Activated CD4-positive, alpha-beta T cell treated with anti-CD3 and anti-CD28 coated beads, Interleukin-2, amount 10 ng/mL, durations not matched to agents 7 days and 5 days (primary cell): ENCODE measurements at places on chromosomes 7 and 10. TPM values are rescaled to one million over a fixed set of nuclear protein-coding genes. Genes with fewer than 3 reads are reported as not detected.

ATP5MK gene
- total RNA-seq = 260 TPM

GCK gene
- not detected for total RNA-seq

SLC39A12 gene
- total RNA-seq = not detected

AQP1 gene
- 0.21 TPM for total RNA-seq

RAMP3 gene
- total RNA-seq = not detected

HMX3 gene
- not detected for total RNA-seq

TMEM225B gene
- 1.2 TPM for total RNA-seq

GOT1 gene
- 26.1 TPM for total RNA-seq

BTBD16 gene
- total RNA-seq = not detected

FAM13C gene
- total RNA-seq = not detected

UTF1 gene
- total RNA-seq = not detected

RBP3 gene
- total RNA-seq = not detected

AMZ1 gene
- total RNA-seq = 0.05 TPM

CACNA2D1 gene
- not detected for total RNA-seq

HOXA4 gene
- not detected for total RNA-seq

LRRTM3 gene
- total RNA-seq = not detected

SEPTIN7 gene
- total RNA-seq = 293 TPM

AKR1C2 gene
- not detected for total RNA-seq

EEPD1 gene
- total RNA-seq = 11.9 TPM

TFPI2 gene
- total RNA-seq = not detected

HYAL4 gene
- 0.10 TPM for total RNA-seq

GJD4 gene
- total RNA-seq = not detected

FBXO24 gene
- total RNA-seq = 1.5 TPM

VSTM4 gene
- total RNA-seq = 0.12 TPM

MMP21 gene
- 0.10 TPM for total RNA-seq

PRPS1L1 gene
- total RNA-seq = not detected

PRF1 gene
- total RNA-seq = 99.9 TPM

SPDYE9 gene
- total RNA-seq = not detected

CYP3A5 gene
- total RNA-seq = not detected

GNAT3 gene
- not detected for total RNA-seq

AASS gene
- total RNA-seq = 0.84 TPM

ZNF804B gene
- total RNA-seq = not detected

ZNF503 gene
- 0.07 TPM for total RNA-seq

EPDR1 gene
- total RNA-seq = 0.87 TPM

SLC35B4 gene
- 18.4 TPM for total RNA-seq

TUBAL3 gene
- total RNA-seq = not detected

RARRES2 gene
- total RNA-seq = not detected

MACC1 gene
- 0.22 TPM for total RNA-seq

SPACDR gene
- total RNA-seq = 3.0 TPM

AGBL3 gene
- total RNA-seq = 1.9 TPM

CCDC172 gene
- total RNA-seq = not detected

NUPR2 gene
- not detected for total RNA-seq

BMI1 gene
- 29.5 TPM for total RNA-seq

TRIM4 gene
- total RNA-seq = 33.3 TPM

SPDYE2 gene
- 0.15 TPM for total RNA-seq

OPALIN gene
- not detected for total RNA-seq

GRM3 gene
- not detected for total RNA-seq

SPDYE1 gene
- total RNA-seq = not detected

CRTAC1 gene
- total RNA-seq = not detected

ETV1 gene
- 0.33 TPM for total RNA-seq

IDI2 gene
- total RNA-seq = not detected

ANKRD30A gene
- not detected for total RNA-seq

CUZD1 gene
- total RNA-seq = 3.4 TPM
